Bone marrow (tissue), 2 donors: ENCODE measurements at places on chromosomes 16 and 17.

GRCh38 chr16:9846362-9847099 lies 335.7 kb downstream of the GRIN2A start:
- no peak for DNase-seq

GRCh38 chr16:12145918-12146317 lies 169.4 kb downstream of the SNX29 start:
- no peak for DNase-seq

- no peak for DNase-seq
Observed at GRCh38 chr17:39939588-39940419, 12.3 kb downstream of the LRRC3C start.

DNA sequence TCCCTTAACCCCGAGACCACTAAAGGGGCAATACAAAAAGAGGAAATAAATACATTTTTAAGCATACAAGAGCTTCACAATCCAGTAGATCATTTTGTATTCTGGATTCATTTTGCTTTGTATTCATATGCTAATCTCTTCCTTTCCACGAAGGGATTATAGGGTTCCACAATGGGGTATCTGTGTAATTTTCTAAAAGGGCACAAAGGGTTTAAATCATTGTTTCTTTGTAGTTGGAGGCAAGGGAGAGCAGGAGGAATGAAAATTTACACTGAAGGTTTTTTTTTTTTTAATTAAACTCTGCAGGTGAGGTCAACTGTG lies 592 bp upstream of the NUFIP2 start:
- no peak for DNase-seq

DNA sequence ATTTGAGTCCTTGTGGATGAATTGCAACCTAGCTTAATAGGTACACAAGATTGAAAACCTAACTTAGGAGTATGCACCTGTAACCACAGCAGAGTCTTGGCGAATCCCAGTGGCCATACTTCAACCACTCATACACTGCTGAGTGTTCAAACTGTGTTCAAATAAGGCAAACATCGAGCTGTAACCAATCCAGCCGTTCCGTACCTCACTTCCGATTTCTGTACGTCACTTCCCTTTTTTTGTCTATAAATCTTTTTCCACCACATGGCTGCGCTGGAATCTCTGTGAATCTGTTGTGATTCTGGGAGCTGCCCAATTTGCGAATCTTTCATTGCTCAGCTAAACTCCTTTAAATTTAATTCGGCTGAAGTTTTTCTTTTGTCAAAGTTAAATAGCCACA lies 190.6 kb downstream of the MAF start:
- no peak for DNase-seq

DNA sequence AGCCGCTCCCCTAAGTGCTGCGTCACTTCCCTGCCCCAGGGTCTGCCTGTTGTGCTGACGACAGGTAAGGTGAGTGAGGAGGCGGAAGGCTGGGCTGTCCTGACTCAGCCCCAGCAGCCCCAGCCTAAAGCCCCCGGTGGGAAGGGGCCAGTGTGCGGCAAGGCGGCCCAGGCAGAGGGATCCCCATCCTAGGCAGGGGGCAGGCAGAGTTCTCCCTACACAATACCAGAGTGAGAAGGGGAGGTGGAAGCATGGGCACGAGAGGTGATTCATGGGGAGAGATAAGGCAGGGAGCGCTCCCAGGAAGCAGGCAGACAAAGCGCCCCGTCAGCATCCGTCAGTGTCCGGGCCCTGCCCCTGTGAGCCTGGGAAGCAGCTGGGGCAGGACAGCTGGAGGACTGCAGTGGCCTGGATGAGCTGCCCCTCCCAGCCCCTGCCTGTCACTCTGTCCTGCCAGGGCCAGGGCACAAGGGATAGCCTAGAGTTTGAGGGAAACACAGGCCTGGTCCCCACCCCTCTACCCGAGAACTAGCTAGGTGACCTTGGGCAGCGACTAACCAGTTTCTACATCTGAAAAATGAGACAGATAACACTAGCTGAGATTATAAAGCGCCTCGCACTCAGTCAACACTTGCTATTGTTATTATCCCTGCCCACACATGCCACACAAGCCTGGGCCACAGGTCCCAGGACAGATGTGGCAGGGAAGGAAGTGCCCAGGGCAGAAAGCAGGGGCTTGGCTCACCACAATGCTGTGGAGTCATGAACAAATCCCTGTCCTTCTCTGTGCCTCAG lies 3.8 kb downstream of the FAM83G start:
- DNase-seq, result no peak

DNA sequence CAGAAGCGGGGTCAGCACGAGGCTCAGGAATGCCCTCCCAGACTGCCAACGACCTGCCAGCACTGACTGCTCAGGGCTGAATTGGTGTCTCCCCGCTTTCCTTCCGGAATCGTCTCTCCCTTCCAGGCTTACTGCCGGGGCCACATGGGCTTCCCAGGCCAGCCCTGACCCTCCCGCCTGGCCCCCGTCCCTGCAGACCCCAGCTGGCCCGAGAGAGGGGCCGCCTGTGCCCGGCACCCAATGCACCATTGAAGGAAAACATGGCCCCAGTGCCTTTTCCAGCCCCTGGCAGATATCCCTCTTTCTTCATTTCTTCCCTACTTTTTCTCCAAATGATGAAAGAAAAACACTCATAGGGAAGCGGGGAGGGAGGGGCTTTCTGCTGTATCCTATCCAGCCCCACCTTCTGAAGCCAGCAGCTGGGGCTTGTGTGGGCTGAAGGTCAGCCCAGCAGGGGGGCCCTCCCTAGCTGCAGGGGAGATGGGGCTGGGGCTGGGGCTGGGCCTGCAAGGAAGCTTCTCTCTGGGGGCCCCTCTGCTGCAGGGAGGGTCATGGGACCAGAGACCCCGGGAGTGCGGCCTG lies 25.9 kb downstream of the ZNF469 start:
- DNase-seq, result no peak
